ENCODE measurements at places on chromosomes 16 and 17.

GRCh38 chr17:5661491-5662125 is 77.3 kb upstream of the NLRP1 start:
- DNase-seq, result no peak

GRCh38 chr17:57605675-57606105 is 139.4 kb downstream of the CCDC182 start:
- DNase-seq, result no peak

DNA sequence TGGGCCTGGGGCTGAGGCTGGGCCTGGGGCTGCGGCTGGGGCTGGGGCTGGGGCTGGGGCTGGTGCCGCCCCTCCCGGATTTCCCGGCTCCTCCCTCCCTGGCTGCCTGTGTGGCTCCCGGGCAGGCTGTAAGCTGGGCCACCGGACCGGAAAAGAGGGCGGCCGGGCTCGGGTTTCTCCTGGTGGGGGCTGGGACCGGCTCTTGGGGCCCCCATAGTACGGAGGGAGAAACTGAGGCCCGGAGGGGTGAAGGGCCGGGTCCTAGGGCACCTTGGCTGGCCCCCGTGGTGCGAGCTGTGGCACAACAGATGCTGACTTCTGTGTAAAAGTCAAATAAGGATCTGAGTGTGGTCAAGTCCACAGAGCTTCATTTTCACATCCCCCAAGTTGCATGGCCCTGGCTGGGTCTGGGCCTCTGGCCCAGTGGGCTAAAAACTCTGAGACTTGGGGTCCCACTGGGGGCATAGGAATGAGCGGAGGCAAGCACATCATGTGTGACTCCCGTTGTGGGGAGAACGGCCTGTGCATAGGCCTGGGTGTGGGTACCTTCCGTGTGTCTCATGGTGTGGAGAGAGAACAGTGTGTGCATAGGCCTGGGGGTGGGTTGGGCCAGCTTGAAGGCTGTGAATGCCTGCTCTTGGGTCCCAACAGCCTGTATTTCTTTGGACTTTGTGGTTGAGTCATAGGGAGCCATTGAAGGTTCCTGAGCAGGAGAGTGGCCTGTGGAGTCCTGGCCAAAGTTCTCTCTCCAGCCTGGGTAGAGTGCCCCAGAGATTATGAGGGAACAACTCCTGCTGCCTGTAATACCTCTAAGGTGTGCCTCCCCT is 123.9 kb upstream of the CIBAR2 start:
- DNase-seq, result peak; percentile 78

DNA sequence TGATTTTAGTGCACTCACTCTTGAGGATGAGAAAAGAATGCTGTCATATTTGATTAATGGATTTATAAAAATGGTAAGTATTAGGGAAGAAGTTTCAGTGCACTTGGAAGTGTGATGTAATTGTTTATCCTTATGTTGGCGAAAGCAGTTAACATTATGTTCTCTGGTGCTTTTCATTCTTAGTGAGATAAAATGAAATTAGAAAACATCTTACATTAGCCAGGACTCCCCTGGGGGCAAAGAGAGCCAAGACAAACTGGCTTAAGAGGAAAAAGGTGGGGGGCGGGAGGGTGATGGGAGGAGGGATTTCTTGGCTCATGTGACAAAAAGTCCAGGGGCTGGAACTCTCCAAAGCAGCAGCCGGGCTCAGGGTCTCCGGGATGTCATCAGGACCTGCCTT is 73.2 kb downstream of the KNOP1 start:
- DNase-seq, result no peak

DNA sequence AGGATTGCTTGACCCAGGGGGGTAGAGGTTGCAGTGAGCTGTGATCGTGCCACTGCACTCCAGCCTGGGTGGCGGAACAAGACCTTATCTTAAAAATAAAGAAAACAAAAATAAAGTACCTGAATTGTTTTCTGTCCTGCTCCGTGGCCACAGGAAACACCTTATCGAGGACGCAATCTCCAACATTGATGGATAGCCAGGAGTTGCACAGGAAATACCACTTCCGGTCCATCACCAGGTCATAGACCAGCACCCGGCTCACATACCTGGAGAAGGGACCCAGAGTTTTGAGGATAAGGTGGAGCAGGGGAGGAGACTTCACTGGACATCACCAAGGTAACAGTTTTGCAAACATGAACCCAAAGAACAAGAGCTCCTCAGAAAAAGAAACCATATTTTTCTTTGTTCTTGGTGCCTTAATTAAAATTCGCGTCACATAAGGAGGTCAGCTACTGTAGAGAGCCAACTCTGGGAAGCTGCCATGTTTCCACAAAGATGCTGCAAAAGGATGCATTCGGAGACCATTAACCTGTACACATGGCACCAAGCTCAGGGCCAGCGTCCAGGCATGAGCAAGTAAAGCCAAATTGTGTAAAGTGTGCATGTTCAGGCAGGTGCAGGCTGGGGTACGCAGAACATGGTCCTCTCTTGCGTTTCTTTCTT is 55.6 kb upstream of the GCSH start:
- no peak for DNase-seq

DNA sequence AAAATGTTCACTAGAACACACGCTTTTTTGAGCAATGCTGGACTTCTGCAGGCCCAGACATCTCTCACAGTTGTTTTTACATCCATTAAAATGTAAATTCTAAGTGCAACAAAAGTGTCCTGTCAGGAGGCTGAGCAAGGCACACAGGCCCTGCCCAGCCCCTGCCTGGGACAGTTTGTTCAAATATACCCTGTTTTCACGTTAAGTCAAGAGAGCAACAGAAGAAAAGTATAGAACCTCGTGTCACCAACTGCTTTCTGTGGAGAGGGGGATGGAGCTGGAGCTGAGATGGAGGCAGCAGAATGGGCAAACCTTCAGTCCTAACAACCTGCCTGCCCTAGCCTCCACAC is 4.3 kb upstream of the HOXB2 start:
- DNase-seq, result no peak

DNA sequence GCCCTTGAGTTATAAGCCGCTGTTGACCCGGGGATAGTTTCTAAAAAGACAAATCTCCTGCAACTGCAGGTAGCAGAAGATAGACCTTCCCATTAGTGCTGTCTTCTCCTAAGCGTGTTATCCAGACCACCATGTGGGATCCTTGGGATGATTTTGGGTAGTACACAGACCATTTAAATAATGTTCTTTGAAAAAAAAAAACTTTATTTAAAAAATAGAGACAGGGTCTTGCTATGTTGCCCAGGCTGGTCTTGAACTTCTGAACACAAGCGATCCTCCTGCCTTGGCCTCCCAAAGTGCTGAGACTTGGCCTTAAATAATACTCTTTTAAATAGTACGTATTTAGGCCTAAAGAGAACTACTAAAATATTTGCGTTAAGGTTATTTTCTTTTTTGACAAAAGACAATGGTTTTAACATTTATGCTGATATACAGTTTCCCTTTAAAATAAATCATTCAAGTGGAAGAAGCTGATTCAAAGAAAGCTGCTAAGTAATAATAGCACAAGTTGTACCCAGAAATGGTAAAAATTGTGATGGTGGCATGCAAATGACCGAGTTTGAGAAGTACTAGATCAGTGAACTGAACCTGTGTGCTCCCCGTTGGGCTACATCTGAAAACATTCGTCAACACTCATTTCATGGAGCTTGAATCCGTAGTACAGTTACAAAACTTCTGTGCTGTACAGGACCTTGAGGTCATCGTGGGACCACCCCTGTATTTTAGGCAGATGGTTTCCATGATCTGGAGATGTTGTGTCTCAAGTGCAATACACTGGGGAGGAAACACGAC is 24.0 kb downstream of the SMARCE1 start:
- DNase-seq, result no peak

DNA sequence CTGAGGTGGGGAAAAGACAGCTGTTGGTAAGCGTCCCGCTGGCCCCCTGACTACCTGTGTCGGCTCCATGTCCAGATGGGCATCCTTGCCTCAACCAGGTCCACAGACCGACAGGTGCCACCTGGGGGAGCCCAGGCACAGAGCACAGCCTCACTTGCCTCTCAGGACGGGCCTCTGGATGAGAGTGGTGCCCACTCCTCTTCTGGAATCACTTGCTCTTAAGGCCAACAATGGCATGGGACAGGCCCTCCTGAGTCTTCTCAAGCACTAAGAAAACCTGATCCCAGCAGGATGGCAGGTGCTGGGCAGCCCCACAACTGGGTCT is 17.2 kb downstream of the SLC16A3 start:
- DNase-seq, result no peak

DNA sequence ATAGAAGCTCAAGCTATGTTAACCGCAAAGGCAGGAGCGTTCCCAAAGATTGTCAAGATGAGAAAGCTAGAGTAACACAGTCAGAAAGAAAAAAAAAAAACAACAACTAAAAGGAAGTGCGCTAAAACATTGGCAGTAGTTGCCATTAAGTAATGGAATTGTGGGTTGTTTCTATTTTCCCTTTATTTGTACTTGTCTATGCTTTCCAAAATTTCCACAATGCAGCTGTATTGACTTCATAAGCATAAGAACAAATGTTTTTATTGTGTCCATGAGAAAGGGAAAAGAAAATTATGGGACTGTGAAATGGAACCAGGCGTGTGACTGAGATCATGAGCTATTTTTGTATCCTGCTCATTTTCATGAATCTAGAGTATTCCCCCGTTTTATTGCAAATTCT is 153.4 kb downstream of the TMEM114 start:
- DNase-seq, result no peak

DNA sequence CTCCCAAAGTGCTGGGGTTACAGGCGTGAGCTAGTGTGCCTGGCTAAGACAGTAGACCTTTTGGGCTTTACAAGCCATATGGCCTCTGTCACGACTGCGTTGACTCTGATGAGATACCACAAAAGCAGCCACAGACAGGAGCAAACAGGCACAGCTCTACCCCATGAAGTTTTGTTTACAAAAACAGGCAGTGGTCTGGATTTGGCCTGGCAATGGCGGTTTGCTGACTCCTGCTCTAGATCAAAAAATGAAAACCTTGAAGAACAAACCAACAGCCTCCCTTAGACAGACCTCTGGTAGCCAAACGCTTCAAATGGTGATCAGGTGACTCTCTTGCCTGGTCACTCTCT is 20.7 kb downstream of the SLC43A2 start:
- no peak for DNase-seq

DNA sequence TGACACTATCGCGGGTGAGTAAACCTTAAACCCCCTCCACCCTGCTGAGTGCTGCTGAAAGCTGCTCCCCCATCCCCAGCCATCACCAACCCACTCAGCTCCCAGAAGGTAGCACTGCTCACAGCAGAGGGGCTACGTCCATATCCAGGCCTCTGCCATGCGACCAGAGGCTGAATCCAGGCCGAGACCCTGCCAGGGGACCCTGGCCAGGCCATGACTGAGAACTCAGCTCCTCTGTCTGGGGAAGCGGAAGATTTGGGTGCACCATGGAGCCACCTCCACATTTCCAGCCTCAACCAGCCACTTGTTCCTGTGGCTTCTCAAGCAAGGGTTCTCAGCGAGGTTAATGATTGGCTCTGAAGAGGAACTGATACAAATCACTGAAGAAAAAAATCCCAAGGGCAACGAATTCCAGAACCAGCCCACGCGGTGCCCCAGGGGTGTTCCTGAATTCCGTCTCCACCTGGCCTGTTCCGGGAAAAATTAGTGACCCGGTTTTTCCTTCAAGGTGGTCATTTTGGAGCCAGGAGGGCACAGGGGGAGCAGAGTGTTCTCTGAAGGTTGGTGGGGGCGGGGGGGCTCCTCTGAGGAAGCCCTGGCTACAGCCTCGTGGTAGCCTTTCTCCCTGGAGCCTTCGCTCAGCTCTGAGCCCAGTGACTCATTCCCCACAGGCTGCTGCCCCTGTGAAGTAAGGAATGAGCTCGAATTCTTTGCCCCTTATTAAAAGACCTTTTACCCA is 9.3 kb upstream of the SLC16A5 start:
- peak; percentile 87 for DNase-seq

- DNase-seq, result no peak
Measured at GRCh38 chr17:13787636-13788035, 185.9 kb upstream of the HS3ST3A1 start.

DNA sequence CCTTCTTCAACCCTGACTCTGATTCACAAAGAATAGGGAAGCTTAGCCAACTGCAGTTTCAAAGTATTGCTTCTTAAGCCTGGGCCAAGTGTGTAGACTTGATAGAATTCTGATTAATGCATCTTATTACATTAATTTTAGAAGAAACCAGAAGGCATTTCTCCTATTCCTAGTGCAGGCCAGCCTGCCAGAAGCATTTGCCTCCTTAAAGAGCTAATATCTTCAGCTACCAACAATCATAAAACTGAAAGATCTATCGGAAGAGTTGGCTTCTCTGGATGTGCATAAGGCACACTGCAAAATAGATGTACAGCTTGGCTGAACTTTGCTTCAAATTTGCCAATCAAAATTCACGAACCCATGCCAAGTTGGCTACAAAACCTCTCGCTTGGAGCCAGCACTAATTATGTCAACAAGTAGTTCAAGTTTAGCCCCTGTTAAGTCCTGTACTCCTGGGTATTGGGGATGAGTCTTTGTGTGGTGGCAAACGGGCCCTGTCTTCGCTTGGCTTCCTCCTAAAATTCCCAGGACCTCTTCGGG is 717.8 kb downstream of the WWOX start:
- no peak for DNase-seq

GRCh38 chr17:46122486-46122871 is 70.8 kb downstream of the KANSL1 start:
- DNase-seq, result no peak

- no peak for DNase-seq
Measured at GRCh38 chr17:49565948-49566491, 9.7 kb upstream of the NXPH3 start.

- no peak for DNase-seq
Measured at GRCh38 chr17:69551212-69552010, 136.9 kb downstream of the MAP2K6 start.

DNA sequence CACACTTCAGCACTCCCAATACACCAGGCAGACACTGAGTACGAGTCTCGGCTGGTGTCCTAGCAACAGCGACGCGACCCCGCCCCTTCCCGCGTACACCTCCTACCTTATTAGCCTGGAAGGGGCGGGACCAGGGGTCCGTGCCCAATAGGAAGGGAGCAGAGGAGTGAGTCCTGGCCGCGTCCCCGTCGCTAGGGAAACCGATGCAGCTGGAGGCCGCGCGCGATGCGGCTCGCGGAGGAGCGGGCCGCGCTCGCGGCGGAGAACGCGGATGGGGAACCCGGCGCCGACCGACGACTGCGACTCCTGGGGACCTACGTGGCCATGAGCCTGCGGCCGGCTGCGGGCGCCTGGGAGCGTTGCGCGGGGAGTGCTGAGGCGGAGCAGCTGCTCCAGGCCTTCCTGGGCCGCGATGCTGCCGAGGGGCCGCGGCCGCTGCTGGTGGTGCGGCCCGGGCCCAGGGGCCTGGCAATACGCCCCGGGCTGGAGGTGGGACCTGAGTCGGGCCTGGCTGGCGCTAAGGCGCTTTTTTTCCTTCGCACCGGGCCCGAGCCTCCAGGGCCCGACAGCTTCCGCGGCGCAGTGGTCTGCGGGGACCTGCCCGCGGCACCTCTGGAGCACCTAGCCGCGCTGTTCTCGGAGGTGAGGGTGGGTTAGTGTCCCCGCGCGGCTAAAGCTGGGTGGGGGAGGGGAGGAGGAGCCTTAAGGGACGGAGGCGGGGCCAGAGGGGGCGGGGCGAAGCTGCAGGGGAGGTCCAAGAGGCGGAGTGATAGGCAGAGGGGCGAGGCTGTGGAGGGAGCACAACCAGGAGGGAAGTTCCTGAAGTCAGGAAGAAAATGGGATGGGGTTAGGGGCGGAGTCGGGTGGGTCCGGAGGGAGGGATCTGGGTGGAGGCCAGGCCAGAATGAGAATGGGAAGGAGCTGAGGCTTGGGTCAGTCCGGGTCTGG is at the start of gene DNAH9:
Gene DNAH9 (plus strand): TSS at position 197 of the 948 bp plus-strand sequence. CDS start 29 bp downstream, at position 226.
- DNase-seq, result peak; percentile 55

All from AG20443 (cell line).